ENCODE measurements at places on chromosomes 3 and 15.

- no peak for DNase-seq
Measured at GRCh38 chr15:51932161-51932560, 39.4 kb downstream of the LEO1 start.

- no peak for DNase-seq
Measured at GRCh38 chr3:135326851-135327250, 531.8 kb downstream of the EPHB1 start.

DNA sequence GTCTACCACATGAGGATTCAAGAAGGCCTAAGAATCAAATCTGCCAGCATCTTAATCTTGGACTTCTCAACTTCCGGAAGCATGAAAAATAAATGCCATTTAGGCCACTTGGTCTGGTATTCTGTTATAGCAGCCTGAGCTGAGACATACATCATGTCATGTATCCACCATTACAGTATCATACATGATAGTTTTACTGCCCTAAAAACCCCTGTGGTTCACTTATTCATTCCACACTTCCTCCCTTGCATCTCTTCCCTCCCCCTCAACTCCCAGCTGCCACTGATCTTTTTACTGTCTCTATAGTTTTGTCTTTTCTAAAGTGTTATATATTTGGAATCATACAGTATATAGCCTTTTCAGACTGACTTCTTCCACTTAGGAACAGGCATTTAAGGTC, 161.8 kb downstream of the SNRK start:
- no peak for DNase-seq

DNA sequence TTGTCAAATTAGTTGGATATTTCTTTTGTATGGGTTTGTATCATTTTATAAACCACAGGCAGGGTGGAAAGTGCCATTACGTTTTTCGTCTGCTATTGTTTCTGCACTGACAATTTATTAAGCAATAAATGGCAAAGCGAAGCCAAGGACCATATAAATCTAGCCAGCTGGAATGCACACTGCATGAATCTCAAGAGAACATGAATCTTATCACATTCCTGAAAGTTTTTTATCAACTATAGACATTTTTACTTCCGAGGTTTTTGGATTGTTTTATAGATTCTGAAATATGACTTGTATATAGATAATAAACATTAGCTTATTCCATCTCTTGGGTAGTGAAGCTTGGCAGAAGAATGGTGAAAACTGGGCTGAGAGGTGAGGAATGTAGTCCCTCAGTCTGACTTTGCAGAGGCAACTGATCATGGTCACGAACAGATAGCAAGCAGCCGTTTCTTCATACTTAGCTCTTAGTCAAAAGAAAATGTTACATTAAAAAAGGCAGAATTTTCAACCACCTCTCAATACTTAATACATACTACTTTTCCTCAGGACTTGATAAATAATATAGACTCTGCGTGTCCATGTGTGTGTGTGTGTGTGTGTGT, 102.7 kb downstream of the OSBPL10 start:
- DNase-seq = no peak

GRCh38 chr3:193391902-193392301, 13.3 kb upstream of the ATP13A5 start:
- no peak for DNase-seq

DNA sequence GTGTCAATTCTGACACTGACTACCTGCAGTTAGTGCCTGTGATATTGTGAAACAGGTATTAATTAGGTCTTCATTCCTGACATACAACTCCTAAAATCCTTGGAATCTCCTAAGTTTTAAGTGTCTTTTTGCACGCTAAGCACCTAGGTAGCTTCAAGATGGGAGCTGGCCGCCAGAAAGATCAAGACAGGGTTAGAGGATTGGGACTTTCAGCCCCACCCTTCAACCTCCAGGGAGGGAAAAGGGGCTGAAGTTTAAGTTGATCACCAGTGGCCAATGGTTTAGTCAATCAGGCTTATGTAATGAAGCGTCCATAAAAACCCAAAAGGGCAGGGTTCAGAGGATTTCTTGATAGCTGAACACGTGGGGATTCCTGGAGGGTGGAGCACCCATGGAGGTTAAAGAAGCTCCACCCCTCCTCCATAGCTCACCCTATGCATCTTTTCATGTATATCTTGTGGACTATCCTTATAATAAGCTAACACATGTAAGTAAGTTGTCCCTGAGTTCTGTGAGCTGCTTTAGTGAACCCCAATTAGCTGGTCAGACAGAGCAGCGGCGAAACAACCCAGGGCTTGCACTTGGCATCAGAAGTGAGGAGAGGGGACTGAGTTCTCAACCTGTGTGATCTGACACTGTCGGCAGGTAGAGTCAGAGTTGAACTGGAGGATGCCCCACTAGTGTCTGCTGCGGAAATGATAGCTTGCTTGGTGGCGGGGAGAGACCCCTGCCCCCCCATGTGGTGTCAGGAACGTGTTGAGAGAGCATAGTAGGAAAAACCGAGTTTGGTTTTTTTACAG, 12.8 kb upstream of the SRP14 start:
- no peak for DNase-seq

GRCh38 chr15:69760890-69761568, 308.4 kb downstream of the RPLP1 start:
- peak; percentile 99 for DNase-seq

All from cardiac muscle cell (in vitro differentiated cells and primary cell).